Activated T-cell treated with anti-CD3 and anti-CD28 coated beads, Interleukin-2, amount 50 U/mL, for 1 hour (primary cell): ENCODE measurements at places on chromosomes 1 and 21.

- no peak for DNase-seq
These were observed 184.1 kb downstream of the AK5 start for GRCh38 chr1:77465922-77466321.

GRCh38 chr1:244096691-244097090 is 45.6 kb downstream of the ZBTB18 start:
- no peak for DNase-seq

DNA sequence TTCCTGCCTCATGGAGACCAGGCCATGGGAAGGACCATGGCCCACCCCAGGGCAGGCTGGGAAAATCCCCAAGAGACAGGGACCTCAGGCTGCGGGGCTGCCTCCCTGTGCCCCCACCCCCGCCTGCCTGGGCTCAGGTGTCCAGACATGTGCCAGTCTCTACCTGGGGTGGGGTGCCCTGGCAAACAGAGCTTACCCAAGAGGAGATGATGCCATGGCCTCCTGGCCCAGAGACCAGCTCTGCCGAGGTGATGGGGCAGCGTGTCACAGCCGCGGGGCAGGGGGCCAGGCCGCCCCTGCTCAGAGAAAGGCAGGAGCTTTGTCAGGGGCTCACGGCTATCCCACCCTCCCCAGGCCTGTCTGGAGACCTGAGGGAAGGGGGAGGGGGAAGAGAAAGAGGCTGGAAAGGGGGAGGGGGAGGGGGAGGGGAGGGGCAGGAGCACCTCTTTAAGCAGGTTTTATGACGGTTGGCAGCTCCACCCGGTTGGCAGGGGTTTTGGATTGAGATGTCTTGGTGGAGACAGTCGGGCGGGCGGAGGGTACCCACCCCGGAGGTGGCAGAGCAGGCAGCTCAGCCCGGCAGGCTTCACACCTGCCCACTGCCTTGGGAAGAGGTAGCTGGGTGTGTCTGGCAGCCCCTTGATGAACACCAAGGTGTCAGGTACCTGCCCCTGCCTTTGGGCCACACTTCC is 101.5 kb upstream of the IFFO2 start:
- no peak for DNase-seq

DNA sequence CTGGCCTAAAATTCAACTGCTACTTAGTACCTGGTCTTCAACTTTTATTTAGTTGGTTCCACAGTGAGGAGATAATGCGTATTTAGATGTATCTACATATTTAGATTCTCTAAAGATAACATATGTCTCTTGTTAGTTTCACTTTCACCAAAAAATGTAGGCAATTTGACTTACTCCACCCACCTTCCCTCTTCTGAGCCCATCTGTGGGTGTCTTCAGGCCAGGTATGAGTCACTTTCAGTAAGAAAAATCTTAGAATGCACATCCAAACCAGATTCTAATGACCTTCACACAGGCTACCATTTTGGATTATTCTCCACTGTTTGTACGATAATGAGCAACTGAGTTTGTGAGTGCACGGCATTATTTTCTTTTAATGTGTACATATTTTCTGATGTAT is 501.7 kb downstream of the NEGR1 start:
- DNase-seq: no peak

DNA sequence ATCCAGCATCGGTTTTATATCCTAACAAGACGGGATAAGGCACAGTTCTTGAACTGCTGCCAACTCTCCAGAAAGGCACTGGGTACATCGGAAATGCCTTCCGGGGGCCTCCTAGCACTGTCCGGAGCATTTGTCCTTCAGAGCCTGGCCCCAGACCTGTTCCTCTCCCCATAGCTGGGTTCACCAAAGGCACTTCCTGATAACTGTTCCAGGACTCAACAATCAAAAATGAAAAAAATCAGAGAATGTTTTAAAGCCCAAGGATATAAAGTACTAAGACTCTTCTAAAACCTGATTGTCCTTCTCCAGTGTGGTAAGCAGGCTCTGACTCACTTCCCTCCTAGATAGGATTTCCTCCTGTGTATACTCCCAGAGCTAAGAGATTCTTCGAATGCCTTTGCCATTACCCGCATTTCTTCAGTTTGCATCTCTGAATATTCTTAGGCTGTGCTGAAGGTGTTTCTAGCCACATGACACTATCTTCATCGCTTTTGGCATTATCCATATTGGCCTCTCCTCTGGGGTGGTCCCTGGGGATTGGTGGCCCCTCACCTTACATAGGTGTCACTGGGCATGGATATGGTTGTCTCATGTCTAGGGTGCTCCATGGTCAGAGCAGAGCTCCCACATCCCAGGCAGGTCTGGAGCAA is 112.9 kb downstream of the ZBTB18 start:
- no peak for DNase-seq

GRCh38 chr1:234169161-234169849 is 204.0 kb upstream of the COA6 start:
- DNase-seq: no peak

DNA sequence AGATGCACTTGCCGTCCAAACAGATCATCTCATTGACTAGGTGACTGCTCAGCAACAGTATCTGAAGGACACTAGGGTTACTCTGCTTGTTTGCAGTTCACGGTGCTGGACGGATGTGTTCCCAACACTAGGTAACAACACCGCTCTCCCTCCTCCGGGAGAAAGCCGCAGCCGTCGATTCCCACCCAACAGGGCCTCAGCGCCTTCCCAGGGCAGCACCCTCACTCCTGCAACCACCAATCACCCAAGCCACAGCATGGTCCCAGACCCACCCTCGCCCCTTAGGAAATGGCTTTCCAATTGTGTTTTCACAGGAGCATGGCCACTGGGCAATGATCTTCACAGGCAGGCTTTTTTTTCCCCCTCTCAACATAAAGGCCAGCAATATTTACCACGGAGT is 779 bp downstream of the TLR5 start:
- DNase-seq: no peak
